AG04449 (cell line): ENCODE measurements at places on chromosomes 2 and 18.

GRCh38 chr2:231348173-231348572, 47.3 kb upstream of the B3GNT7 start:
- DNase-seq, result no peak

GRCh38 chr18:74748809-74749208, 151.1 kb downstream of the ZNF407 start:
- DNase-seq, result no peak

DNA sequence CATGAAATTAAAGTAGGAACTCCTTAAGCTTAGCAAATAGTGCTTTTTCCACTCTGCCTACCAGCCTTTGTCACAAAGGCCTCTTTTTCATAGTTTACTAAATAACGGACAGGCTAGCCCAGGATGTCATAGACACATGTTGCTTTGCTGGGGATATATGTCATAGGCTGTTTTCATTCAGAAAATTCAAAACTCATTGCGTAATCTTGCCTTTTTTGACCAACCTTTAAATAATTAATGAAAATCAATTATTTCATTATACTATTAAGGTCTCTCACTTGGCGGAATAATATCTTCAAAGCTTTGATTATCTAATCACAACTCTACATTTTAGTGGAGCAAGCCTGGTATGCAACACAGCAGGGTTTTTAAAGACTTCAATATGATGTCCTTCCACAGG, 1245.7 kb upstream of the LRRTM1 start:
- no peak for DNase-seq

DNA sequence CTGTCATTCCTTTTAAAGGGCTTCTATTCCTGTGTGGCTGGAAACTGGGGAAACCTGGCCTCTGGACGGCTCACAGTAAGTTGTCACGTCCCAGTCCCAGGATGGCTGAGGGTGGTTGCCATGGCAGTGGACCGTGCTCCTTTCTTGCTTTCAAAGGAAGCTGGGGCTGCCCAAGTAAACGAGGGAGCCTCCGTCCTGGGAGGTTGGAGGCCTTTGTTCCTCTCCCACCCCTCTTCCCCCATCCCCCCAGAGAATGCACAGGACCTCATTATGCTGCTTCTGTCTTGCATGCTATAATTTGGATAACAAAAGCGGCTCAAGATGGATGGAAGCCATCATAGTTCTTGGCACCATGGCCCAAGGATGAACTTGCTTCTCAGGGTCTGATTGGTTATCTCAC, 325.5 kb upstream of the HS6ST1 start:
- DNase-seq, result no peak

DNA sequence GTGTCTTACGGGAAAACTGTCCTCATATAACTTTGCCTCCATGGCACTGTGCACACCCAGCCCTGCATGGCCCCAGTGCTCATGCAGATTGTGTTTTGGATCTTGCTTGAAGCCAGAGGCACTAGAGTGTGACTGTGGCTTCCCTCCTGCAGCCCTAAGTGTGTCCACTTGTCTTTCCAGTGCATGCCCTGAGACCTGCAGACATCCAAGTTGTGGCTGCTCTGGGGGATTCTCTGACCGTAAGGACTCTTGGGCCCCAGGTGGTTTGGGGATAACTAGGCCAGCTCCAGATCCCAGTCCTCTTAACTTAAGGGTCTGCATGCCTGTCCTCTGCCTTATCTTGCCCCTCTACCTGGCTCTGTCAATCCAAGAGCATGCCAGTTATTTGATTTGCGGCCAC, 96.6 kb downstream of the PLB1 start:
- DNase-seq, result no peak

DNA sequence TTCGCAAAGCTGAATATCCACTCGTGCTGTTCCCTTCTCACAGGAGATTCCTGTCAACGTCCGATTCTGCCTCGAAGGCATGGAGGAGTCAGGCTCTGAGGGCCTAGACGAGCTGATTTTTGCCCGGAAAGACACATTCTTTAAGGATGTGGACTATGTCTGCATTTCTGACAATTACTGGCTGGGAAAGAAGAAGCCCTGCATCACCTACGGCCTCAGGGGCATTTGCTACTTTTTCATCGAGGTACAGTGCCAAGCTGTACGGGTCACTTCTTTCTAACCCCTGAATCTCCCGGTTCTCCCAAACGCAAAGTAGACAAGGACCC, 14.6 kb downstream of the CNDP2 start:
- DNase-seq, result no peak

DNA sequence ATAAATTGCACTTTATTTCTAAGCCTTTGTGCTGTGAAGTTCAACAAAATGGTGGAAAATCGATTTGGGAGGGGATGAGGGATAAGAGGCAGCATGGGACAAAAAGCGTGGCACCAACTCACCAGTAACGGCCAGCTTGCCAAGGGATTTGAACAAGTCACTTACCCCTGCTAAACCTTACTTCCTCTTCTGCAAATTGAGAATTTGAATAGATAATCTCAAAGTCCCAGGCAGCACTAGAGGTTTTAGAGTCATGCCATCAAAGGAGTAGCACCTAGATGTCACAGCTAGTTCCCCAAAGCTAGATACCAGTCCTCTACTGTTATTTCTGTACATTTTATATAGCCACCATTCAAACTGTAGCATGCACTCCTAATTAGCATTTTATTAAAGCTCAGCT, 83.7 kb upstream of the VRK2 start:
- no peak for DNase-seq

DNA sequence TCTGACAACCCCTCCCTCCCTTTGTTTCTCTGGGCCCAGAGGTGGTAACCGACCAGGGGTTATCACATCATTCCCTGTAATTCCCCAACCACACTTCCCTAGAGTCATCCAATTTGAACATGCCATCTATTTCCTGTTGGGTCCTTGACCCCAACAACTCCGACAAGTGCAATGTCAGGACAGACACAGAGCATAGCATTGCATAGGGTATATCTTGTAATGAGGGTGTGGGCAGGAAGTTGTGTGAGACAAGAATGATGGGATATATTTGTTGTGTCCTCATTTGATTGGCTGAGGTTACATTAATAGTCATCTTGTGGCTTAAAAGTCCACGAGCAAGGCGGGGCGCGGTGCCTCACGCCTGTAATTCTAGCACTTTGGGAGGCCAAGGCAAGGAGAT, 33.4 kb upstream of the CNOT11 start:
- no peak for DNase-seq

DNA sequence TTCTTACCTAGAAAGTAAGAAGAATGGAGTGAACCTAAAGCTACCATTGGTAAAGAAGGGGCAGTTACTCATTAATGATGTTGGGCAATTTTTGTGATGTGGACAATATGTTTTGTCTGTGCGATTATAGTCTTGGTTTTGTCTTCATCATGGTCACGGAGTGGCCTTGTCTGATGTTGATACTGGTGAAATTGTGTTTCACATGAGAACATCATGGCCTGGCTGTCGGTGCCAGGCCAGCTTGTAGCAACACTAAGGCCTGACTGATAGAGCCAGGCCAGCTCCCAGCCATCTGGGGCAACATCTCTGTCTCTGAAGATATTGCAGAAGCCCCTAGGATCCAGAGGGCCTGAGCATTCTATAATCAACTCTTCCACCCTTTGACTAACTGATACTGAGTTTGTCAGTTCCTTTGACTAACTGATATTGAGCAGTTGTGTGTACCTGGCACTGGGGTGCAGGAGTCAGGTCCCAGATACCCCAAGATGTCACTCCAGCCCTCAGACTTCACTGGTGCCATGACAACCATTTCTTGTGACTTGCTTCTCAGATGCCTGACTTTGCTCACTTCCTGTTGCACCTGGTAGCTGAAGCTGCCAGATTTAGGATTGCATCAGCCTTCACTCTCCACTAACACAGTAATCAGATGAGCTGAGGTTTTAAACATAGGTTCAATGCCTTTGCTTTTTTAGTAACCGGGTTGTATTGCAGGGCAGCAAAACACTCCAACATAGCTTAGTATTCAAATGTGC, 62.5 kb downstream of the RPIA start:
- no peak for DNase-seq

DNA sequence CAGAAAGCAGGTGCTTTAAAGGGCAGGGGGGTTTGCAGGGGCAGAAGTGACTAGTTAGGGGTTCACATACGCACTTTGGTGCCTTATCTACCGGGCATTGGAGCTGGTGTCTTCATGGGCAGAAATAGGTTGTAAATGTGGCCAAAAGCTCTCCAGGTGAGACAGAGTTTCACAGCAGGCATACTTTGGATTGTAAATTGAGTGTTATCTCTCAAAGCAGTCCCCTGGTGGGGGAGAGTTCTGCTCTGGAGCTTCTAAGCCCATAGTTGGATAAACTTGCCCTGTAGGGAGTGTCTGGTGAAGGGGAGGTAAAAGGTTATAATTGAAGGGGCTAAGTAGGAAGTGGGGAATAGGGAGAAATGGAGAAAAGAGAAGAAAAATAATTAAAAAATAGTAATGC, 43.1 kb downstream of the COL4A3 start:
- no peak for DNase-seq

DNA sequence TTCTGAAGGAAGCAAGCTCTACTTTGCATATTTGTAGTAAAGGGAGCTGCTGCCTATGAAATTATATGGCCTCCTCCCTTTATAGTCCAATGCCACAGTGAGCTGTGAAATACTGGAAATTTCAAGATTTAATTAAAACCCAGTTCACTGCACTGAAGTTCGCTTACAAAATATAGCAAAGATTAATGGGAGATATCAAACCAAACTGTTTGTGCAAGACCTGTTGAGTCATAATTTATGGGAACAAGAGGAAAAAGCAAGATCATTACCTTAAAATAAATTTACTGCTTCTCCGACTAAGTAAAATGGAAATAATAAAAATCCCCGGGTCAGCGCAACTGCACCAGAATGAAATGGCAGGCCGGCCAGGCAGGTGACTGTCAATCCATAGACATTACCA, 215.5 kb upstream of the RAB6C start:
- no peak for DNase-seq

DNA sequence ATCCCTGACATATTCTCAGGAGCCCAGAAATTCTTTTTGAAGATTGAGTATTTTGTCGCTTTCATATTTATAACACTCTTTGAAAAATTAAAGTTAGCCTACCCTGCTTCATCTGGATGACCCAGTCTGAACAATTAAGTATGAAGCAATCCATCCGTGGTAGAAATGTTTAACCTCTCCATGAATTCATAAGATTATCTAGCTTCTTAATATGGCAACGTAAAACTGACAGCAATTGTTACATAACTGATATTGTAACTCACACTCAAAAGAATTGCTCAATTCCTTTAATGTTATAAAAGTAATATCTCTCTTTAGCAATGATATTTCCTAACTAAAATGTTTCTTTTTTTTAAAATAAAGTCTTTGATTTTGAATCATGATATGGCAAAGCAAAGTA, 7.2 kb upstream of the ABCA12 start:
- DNase-seq, result no peak

- DNase-seq, result no peak
Observed at GRCh38 chr2:88236666-88237065, 66.5 kb downstream of the THNSL2 start.

DNA sequence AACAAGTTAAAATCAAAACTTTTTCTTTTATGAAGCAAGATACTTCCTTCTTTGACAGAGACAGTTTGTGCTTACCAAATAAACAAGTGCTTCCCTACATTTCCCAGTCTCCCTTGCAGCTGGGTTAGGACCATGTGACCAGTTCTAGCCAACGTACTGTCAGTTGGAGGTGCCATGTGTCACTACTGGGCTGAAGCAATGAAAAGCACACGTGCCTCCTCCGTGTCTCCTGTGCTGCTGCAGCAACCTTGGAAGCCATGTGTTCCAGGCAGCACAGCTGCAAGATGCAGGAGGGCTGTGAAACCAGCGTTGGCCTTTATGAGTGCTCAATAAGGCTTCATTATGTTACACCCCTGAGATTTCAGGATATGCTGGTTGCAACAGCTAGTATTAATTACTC, 93.2 kb downstream of the DHRS9 start:
- DNase-seq, result no peak

- no peak for DNase-seq
Observed at GRCh38 chr2:144424559-144425240, 95.2 kb downstream of the ZEB2 start.

DNA sequence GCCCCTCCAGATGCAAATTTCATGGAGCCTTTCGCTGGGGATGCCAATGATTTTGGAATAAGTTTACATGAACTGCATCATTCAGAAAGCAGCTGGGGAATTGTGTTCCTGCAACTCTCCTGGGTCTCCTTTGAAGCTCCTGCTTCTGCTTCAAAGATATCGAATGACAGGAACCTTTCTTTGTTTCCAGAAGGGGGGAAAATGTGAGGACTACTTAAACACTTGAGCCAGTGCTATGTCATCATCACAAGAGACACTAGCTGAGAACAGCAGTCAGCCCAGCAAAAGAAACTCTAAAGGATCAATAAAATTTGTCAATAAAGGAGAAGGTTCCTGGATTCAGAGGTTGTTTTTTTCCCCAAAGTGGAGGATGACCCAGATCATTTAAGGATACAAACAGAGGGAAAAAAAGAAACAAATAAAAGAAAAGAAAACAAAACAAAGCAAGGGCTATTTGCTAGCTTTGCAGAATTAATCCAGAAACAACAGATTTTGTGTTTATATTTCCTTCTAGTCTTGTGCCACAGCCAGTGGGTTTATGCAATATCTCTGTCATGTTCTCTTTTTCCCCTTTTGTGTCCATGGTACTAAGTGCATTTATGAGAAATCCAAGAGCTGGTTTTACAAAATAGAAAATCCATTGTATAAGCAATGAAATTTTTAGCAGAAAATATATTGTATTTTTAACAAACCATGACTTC, 463.7 kb downstream of the CDH2 start:
- DNase-seq, result no peak

DNA sequence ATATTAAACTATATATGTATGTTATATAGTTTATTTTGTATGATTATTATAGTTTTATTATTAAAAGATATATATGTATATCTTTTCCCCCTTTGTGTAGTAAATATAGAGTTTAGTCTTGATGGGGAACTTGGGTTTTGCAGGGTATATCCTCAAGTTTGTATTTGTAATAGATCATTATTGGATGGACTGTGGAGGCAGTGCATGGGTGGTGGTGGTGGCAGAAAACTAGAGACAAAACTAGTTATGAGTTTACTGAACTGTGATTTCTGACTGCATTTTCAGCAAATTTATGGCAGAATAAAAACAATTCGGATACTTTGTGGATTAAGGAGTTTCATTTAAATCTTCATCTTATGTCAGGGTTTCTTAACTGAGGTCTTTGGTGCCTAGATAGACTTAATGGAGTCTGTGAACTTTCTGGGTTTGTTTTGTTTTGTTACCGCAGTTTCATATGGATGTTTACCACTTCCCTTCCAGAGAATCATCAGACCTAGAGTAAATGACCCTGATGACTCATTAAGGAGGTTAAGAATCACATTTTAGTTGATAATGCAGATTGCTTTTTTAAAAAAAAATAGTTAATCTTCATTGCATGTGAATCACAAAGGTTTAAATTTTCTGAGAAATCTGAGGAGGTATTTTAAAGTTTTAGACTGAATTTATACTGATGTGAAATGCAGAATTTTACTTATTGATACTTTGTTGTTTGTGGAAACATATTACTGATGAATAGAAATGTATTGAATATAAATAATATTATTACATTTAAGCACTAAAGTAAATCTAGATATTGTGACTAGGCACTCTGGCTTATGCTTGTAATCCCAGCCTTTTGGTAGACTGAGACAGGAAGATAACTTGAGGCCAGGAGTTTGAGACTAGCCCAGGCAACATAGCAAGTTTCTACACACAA, 14.5 kb downstream of the EPC2 start:
- DNase-seq, result no peak

- DNase-seq, result no peak
Observed at GRCh38 chr2:120301284-120301683, 44.7 kb upstream of the INHBB start.

GRCh38 chr2:11771971-11772615, 25.7 kb downstream of the LPIN1 start:
- DNase-seq, result no peak
